Motor neuron (in vitro differentiated cells): ENCODE measurements at places on chromosomes 4 and X.

DNA sequence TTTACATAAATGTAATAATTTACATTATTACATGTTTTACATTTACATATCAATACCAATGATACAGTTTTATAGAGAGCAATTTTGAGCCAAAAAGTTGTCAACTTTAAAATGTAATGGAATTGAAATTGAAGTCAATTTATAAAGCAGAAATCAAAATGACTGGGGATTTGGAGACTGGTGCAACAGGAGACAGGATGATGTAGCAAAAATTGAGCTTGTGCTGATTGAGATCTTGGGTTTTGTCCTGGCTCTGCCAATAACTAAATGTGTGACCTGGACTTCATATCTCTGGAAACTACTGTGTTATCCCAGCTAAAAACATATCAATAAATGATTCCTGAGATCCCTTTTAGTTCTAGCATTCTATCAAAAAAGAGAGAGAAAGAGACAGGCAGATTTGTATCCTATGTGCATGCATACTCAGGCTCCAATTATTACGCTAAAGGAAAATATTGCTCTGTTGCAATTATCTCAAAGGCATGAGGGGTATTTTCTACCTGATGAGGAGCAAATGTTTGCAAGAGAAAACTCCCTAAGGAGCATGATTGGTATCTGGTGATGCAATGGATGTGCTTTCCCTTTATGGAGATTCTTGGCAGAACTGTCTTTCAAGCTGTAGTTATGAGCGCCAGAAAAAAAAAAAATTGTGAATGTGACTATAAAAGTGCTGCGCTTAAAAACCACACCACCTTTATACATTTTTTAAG lies 14.7 kb downstream of the EXOC1L start:
- no peak for ATAC-seq

GRCh38 chr4:76882630-76883029 lies 15.3 kb downstream of the SOWAHB start:
- ATAC-seq = no peak

GRCh38 chrX:120439921-120440320 lies 29.2 kb downstream of the LAMP2 start:
- ATAC-seq = no peak

DNA sequence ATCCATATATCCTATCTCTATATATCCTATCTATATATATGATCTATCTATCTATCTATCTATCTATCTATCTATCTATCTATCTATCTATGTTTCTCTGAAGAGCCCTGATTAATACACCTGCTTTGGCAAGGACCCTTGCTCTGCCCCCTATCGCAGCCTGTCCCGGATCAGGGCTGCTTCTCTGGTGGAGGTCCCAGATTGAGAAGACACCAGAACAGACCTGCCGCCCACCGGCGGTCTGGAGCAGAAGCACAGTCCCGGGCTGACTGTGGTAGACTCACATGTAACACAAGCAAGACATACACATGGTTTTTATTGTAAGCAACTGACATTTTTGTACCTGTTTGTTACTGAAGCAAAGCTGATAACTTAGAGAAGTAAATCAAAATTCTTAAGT lies 52.8 kb downstream of the ING2 start:
- no peak for ATAC-seq

DNA sequence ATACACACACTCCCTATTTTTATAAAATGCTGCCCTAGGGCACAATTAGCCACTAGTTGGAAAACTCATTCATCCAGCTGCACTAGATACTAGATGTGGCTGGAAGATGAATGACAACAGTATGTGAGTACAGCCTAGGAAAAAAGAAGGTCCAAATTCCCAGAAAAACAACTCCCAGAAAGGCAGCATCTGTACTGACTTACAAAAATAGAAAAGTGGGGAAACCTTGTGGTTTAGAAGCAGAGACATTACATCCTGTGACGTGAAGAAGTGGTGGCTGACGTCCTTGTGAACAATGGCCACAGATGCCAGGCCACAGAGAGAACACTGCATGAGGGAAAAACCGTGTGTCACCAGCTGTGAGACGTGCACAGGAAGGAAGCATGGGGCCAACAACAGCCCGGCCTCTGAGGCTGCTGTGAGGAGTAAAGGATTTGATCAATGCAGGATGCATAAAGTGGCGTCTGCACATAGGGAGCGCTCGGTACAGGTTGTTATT lies 81.2 kb downstream of the SPRY1 start:
- ATAC-seq = no peak

- no peak for ATAC-seq
Measured at GRCh38 chr4:123356921-123357320, 39.7 kb upstream of the SPRY1 start.

GRCh38 chr4:88106205-88106604 lies 52.2 kb downstream of the ABCG2 start:
- no peak for ATAC-seq

GRCh38 chr4:71202705-71203104 lies 136.1 kb upstream of the SLC4A4 start:
- ATAC-seq = no peak

DNA sequence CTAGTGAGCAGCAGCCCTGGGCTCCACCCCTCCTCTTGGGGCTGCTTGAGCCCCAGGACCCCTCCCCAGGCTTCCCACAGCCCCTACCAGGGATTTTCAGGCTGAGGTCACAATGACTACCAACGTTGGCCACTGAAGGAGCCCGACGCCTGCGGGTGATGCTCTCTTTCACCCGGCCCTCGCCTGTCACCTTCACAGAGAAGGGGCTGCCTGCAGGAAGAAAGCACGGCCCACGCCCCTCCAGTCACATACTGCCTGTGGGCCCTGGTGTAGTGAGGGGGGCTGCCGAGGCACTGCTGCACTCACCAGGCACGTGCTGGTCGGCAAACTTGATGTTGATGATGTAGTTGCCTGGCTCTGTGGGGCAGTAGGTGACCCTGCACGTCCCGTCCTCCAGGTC lies 22.0 kb downstream of the FLNA start:
- ATAC-seq = no peak

DNA sequence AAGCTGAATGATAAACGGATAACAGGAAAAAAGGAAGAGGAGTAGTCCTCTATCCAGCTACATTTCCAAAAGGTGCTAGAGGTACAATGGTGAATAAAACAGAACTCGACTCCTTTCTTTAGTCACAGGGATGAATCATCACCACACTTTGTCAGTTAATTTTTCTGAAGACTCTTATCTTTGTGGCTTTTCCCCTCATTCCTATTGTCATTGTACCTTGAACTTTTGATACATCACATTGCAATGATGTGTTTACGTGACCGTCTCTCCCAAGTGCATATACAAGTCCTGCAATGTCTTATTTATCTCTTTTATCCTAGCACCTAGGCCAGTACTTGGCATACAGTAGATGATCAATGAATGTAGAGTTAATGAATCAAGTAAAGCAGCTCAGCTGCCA lies 134.7 kb downstream of the LHFPL1 start:
- ATAC-seq = no peak

DNA sequence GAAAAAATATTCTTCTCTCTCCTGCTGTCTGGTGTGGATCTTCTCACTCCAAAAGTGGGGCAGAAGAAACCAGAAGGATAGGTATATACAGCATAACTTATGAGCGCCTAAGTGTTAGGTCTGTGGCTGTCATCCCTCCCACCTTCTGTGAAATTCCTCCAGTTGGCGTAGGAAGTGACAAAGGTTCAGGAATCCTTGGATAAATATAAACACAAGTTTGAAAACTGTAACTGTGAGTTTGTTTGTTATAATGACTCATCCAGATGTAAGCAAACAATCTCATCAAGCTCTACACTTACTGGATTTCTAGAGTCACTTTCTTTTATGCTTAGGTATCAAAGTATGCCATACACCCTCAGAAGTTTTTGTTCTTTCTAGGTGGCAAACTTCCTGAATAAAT lies 405.2 kb downstream of the FAT4 start:
- no peak for ATAC-seq

- no peak for ATAC-seq
Measured at GRCh38 chr4:152510349-152511147, 25.3 kb downstream of the FBXW7 start.
